Activated naive CD8-positive, alpha-beta T cell treated with anti-CD3 and anti-CD28 coated beads for 36 hours (primary cell): ENCODE measurements at places on chromosomes 6 and 20.

DNA sequence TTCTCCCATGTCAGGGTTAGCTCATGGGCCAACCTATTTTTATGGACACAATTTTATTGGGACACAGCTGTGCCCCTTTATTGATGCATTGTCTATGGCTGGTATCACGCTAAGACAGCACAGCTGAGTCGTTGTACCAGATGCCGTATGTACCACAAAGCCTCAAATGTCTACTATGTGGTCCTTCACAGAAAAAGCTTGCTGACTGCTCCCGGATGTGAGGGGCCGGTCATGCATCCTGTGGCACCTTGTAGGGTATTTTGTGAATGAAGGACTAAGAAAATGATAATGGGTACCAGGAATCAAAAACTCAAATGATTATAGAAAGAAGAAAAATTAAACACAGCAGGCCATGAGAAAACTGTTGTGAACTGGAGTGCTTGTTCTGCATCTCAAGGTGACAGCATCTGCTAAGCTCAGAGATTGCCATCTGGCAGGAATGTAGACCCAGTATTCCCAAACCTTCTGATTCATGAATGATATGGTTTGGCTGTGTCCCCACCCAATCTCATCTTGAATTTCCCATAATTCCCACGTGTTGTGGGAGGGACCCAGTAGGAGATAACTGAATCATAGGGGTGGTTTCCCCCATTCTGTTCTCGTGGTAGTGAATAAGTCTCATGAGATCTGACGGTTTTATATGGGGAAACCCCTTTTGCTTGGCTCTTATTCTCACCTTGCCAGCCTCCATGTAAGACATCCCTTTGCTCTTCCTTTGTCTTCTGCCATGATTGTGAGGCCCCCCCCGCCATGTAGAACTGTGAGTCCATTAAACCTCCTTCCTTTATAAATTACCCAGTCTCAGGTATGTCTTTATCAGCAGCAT, 248.5 kb downstream of the TSHZ2 start:
- no peak for DNase-seq

- DNase-seq = no peak
Measured at GRCh38 chr20:31740208-31740607, 1.1 kb downstream of the TPX2 start.

- DNase-seq = no peak
Measured at GRCh38 chr20:3162080-3162611, 2.5 kb upstream of the FASTKD5 start.

- DNase-seq = no peak
Measured at GRCh38 chr20:44497761-44498160, 22.1 kb downstream of the TTPAL start.

DNA sequence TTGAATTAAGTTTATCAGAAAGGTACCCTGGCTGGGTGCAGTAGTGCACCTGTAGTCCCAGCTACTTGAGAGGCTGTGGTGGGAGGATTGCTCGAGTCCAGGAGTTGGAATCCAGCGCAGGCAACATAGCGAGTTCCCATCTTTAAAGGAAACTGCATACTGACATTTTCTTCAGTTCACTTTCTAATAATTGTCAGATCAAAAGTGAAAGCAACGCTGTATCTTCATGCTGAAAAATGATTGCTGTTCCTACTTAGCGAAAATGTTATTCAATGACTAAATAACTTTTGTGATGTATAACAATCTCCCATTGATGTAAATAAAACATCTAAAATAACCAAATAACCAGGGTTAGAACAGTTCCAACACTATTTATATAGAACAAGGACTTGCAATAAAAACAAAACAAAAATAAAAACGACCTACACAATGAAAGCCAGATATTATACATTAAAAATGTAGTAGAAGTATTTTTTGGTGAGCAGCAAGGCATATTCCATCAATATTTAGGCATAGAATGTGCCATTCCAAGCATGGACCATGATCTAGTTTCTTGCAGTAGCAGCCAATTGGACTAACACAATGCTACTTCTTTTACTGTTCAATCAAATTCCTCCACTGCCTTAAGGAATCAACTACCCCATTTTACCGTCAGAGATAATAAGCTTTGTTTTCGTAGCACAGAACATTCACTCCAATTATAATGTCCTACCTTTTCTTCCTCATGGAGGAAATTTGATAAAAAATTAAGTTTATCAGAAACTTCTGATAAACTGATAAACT, 1.5 kb downstream of the LATS1 start:
- DNase-seq = no peak

GRCh38 chr6:70375166-70375565, 38.1 kb upstream of the FAM135A start:
- DNase-seq = no peak

- DNase-seq = no peak
Measured at GRCh38 chr6:56255349-56255748, 8.0 kb upstream of the COL21A1 start.

DNA sequence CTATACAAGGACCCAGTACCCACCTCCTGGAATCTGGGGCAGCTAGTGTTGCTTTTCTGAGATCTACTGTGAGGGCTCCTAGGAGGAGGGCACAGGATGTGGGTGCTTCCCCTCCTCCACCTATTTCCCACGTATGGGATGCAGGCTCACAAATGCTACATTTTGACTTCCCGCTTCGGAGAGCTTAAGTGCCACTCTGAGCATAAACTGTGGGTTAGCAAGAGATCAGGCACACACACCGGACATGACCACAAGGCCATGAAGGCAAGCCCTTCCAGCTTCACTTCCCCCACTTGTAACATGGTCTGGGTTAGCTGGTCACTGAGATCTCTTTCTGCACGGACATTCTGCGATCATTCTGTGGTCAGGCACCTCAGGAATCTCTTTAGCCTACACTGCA, 15.7 kb upstream of the TGM3 start:
- DNase-seq = no peak

- DNase-seq = no peak
Measured at GRCh38 chr6:115363379-115363778, 697.3 kb downstream of the FRK start.

- DNase-seq = no peak
Measured at GRCh38 chr6:878179-878578, 185.2 kb upstream of the EXOC2 start.

DNA sequence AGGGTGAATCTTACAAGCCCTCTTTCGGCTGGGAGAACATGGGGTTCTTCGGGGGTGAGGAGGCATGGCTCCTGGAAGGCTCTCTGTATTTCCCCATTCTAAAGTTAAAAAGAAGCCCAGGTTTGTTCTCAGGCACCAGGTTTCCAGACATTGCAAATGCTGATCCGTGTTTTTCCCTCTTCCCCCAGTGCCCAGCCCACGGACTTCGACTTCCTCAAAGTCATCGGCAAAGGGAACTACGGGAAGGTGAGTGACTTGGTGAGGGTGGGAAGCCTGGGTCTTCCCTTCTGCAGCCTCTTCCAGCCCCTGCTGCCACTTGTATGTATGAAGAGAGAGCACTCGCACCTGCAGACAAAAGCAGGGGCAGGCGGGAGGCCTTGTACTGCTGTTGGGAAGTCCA, 8.7 kb downstream of the SGK2 start:
- no peak for DNase-seq

- no peak for DNase-seq
Measured at GRCh38 chr6:33716890-33717632, 5.6 kb upstream of the UQCC2 start.

DNA sequence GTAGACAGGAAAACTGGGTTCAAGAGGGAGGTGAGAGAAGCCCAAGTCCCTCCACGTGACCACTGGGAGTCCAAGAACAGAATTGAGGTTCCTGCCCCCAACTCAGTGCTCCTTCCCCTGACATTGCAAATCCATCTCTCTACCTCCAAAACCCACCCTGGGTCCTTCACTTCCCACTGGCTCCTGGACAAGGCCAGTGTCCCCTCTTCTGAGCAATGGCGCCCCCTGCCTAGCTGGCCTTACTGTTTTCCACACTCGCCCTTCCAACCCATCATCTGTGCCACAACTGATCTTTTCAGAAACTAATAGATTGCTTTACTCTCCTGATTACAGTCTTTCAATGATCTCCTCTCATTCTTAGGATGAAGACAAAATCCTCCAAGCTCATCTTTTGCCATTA, 200.3 kb downstream of the ANKRD60 start:
- DNase-seq = no peak

DNA sequence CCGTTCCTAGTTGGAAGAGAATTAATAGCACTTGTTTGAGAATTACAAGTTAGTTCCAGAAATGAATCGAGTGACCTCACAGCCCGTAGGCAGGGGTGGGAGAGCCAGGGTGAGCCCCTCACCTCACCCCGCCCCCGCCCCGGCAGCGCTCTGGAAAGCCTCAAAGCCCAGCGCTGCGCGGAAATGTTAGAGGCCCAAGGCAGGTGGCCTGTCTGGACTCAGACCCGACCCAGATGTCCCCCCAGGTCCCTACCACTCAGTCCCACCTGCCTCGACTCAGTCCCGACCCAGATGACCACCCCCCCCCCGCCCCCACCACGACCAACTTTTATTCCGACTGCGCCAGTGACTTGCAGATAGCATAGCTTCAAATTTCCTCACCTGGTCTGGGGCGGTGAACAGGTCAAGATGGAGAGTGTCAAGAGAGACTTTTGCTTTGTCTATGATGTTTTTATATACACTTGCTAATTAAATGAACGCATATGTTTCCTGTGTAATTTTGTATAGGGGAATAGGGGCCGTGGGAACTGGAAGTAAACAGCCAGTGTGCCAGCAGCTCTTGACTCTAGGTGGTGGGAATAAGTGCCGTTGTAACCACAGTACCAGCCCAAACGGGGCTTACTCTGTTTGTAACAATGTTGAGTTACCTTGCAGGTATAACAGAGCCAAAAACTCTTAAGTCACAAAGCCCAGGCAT, 1.2 kb upstream of the PXDC1 start:
- DNase-seq = no peak
